ENCODE measurements at places on chromosomes 16 and 17.

DNA sequence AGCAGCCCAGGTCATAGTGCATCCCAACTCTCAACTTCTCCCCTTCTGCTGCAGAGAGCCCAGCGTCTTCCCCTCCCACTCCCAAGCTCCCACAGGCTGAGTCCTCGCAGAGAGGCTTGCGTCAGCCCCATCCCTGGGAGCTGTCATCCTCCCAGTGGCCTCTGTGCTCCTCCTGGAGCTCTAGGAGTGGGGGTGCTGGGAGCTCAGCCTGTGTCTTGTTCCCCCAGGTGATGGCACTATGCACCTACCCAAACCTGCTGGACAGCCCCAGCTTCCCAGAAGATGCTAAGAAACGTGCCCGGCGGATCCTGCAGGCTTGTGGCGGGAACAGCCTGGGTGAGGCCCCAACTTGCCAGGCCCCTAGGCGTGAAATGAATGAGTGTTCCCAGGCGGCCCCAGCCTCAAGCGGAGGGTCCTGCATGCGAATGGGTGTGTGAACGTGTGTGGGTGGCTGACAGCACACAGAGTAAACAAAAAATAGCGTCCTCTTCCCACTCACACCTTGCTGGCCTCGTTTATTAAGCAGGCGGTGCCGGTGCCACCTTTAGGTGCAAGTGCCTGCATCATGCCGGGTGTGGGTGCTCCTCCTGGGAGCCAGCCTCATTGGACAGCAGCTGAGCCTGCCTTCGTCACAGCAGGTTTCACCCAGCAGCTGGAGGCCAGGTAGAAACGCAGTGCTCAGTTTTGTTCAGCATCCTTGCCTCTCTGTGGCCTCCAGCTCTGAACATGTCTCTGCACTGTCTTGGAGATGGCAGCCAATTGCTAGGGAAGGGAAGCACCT, 16.5 kb downstream of the GPT2 start:
- no peak for ATAC-seq

- no peak for ATAC-seq
Measured at GRCh38 chr17:53971361-53971760, 148.6 kb downstream of the KIF2B start.

DNA sequence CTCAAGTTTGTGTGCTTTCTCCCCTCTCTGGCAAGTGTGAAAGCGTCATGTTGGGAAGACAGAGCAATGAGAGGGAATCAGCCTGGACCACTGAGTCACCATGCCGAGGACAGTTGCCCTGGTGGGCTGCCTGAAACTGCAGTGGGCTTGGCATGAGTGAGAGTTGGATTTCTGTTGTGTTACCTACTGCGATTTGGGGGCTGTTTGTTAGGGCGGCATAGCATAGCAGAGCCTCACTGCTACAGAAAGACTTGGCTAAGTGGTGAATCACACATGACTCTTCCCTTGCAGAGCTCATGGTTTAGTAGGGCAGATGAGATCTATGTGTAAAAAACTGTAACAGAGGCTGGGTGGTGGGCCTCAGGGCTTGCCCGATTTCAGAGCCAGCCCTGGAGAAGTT, 324.6 kb downstream of the C16orf95 start:
- ATAC-seq: no peak

GRCh38 chr17:8739097-8739496, 5.5 kb downstream of the CCDC42 start:
- no peak for ATAC-seq

DNA sequence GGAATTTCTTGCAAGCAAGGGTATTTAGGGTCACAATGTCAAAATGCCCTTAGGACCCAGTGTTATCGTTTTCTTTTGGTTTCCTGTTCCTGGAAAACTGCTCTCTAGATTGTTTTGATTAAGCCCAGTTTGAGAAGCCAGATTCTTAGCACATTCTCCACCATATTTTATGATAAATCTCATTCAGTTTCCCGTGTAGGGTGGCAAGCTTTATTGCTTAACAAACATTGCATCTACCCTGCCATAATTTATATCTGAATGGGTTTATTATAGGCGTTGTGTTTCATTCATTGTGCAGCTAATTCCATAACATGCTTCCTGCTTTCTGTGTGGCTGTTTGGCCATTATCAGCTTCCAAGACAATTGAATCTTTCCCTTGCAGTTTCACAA, 389.1 kb upstream of the DYNLRB2 start:
- ATAC-seq: no peak

DNA sequence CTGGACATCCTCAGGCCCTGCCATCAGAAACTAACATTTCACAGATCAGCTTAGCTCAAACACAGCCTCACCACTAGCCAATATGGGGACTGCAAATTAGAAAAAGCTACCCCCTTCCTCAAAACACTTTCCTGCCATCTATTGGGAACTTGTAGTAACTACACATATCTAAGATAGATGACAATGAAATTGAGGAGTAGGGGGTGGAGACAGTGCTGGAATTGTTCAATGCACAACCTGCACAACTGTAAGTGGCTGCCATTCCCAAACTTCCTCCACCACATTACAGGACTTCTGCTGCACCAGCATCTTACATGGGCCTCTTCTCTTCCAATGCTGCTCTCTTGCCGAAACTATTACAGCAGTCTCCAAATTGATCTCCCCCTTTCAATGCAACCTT, 21.9 kb downstream of the AIPL1 start:
- no peak for ATAC-seq

- no peak for ATAC-seq
Measured at GRCh38 chr16:69286941-69287713, 24.0 kb upstream of the VPS4A start.

DNA sequence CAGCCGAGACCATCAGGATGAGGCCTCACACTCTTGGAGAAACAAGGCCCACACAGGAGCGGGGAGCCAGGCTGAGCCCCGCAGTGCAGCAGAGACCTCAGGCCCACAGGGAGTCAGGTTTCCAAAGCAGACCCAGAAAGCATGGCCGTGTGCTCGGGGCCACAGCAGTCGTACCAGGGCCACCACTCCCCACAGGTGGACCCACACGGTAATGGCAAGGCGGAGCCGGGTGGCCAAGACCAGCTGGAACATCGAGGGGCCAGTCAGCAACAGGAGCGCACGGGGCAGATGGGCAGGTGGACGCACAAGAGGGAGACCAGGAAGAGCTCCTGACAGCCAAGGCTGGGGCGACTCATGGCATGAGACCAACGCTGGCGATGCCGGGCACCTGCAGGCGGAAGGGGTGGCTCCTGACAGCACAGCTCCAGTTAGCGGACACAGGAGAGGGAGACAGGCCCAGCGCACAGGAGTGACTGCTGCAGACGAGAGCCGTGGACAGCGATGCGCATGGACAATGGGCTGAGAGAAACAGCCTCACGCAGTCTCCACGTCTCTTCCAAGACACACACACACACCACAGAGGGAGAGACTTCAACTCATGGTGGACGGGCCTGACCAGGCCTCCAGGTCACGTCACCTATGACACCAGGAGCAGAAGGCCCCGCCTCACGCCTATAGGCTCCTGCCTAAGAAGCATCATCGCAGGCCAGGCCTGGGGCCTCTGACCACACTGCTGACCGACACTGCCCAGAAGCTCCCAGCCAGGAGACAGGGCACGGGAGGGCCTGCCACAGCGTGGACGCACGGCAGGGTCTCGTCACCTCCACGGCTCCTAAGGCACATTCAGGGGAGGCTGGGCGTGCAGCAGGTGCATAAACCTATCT, 58.6 kb downstream of the ZNF778 start:
- no peak for ATAC-seq

GRCh38 chr16:129075-129474, 9.4 kb downstream of the NPRL3 start:
- ATAC-seq: no peak

GRCh38 chr16:27698266-27698665, 148.3 kb downstream of the KATNIP start:
- ATAC-seq: no peak

- no peak for ATAC-seq
Measured at GRCh38 chr16:4293822-4294457, 21.1 kb upstream of the TFAP4 start.

GRCh38 chr17:7307686-7308624, 527 bp downstream of the EIF5A start:
- peak; percentile 43 for ATAC-seq

DNA sequence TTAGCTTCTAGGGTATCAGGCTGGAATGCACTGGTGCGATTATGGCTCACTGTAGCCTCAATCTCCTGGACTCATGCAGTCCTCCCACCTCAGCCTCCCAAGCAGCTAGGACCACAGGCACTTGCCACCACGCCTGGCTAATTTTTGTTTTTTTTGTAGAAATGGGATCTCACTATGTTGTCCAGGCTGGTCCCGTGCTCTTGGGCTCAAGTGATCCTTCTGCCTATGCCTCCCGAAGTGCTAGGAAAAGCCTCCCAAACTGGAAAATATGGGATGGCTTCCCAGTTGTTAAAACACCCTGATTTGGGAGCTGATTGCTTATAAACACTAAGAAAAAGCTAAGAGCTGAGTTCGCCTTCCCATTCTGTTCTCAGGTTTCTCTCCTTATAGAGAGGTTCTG, 6.6 kb upstream of the ZNF263 start:
- ATAC-seq: no peak

DNA sequence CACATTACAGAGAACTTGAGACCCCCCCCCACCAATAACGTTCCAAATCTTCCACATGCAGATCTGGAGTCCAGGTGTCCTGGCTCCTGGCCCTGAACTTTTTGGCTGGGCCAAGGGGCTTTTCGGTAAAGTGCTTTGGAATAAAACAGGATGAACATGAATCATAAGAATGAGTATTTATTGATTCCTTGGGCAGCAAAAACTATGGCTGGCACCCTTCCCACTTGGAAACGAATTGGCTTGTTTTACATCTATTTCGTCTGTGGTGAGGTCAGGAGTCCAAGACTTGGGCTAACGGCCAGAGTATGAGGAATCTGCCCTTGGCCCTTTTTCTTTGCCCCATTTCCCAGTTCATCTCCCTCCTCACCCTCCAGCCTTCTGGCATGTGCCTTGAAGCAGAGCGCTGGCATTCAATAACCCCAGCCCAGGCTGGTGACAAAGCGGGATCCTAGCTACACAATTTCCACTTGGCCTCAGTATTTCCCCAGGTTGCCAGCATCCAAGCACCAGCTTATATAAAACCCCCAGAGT, 4.1 kb upstream of the UBTF start:
- no peak for ATAC-seq

- no peak for ATAC-seq
Measured at GRCh38 chr16:12395268-12395667, 408.4 kb downstream of the CPPED1 start.

GRCh38 chr16:88905563-88905962, 39.1 kb upstream of the PABPN1L start:
- peak; percentile 13 for ATAC-seq

DNA sequence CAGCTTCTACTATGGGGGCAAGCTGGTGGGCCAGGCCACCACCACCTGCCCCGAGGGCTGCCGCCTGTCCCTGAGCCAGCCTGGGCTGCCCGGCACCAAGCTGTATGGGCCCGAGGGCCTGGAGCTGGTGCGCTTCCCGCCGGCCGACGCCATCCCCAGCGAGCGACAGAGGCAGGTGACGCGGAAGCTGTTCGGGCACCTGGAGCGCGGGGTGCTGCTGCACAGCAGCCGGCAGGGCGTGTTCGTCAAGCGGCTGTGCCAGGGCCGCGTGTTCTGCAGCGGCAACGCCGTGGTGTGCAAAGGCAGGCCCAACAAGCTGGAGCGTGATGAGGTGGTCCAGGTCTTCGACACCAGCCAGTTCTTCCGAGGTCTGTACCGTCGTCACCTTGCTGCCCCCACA, 19.5 kb downstream of the IRF8 start:
- no peak for ATAC-seq

- ATAC-seq: no peak
Measured at GRCh38 chr16:73389085-73389484, 341.2 kb upstream of the ZFHX3 start.

GRCh38 chr16:50390914-50391716, 22.3 kb upstream of the BRD7 start:
- no peak for ATAC-seq

DNA sequence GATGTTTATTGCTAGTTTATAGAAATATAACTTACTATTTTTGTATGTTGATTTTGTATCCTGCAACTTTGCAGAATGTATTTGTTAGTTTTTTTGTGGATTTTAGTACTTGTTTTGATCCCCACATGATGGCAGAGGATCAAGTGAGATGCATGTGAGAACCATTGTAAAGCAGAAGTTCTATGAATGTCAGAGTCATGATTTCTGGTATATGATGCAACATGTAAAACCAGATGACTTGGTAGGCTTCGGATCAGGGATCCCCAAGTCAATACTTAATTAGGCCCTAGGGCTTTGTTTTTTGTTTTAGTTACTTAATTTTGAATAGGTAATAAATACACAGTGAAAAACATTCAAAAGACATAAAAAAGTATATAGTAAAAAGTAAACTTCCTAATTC, 45.8 kb downstream of the ESRP2 start:
- ATAC-seq: no peak

DNA sequence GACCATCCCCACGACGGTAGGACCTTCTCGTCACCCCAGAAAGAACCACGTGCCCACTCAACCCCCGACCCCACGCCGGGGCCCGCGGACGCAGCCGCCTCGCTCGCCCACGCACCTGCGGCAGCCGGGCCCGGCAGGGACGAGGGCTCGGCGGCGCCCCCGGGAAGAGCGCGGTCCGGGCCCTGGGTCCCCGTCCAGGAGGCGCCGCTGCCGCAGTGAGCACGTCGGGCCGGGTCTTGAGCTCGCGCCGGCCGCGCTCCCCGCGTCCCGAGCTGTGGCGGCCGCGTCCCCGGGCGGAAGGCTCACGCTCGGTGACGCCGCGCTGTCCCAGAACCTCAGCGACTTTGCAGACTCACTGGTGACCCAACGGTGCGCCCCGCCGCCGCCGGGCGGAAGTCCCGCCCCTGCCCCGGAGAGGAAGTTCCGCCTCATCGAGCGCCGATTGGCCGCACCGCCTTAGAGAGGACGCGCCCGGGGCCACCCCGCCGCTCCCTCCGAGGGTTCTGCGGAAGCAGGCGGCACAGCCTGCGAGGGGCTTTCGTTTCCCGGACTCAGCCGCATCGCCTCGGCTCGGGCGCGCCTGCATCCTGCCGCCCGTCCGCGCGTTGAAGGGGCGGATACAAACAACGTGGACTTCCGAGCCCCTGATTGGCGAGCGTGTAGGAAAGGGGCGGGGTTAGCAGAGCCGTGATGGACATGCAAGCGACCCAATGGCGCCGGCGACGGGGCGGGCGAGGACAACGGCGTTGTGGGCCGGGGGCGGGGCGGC, 793 bp upstream of the RAB40C start:
- peak; percentile 90 for ATAC-seq

DNA sequence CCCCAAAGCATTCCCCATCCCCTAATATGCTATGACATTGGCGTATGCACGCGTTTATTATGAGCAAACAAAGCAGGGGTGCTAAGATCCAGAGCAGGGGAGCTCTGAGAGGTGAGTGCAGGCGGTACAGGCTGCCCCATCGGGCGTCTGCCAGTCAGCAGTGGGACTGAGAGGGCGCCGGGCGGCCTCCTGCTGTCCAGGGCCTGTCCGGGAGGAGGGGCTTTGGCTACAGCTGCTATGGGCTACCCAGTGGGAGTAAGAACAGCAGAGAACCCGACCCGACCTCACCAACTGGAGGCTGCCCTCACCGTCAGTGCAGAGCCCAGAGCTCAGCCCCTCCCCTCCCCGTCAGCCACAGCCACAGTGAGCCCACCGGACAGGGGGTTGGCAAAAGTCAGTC, 18.5 kb upstream of the AATK start:
- no peak for ATAC-seq

GRCh38 chr16:20385844-20386832, 18.4 kb downstream of the PDILT start:
- no peak for ATAC-seq

GRCh38 chr16:12126091-12126806, 149.7 kb downstream of the SNX29 start:
- ATAC-seq: no peak
